Activated CD4-positive, alpha-beta T cell treated with anti-CD3 and anti-CD28 coated beads for 24 hours (primary cell): ENCODE measurements at places on chromosomes 12 and 14.
A peak's percentile ranks its signal among the peaks of the same experiment; 100 is the strongest.

DNA sequence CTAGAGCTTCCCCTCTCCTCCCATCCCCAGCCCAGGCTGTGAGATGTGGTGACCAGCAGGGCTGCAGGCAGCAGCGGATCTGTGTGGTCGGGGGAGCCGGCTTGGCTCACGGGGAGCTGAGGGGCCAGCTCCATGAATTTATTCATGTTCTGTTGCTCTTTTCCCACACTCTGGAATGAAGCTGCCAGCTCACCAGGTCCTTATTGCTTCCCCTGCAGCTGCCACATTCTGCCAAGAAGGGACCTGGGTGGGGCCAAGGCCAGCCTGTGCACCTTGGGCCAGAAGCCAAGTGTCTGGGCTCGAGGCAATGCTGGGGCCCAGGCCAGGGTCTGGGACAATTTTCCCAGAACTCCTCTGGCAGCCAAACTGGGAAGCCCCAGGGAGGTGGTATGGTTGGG, 2.5 kb upstream of the C1QL4 start:
- no peak for DNase-seq

DNA sequence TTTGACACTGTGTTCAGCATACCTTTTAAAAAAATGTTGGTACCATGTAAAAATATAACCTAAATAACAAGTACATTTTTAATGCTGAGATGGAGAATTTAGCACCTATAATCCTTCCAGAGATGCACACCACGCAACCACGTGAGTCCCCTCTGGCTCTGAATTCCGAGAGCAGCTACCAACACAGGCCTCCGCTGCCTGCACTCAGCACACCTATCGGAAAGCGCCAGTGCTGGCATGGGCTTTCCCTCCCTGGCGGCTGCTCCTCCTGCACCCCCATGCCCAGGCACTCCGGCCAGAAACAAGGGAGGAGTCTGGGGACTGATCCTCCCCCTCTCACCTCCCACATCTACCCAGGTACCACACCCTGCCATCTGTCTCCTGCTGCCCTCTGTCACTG, 47.0 kb downstream of the ITPK1 start:
- DNase-seq = no peak

GRCh38 chr12:48247181-48247966, 44.3 kb upstream of the OR10AD1 start:
- DNase-seq = no peak

DNA sequence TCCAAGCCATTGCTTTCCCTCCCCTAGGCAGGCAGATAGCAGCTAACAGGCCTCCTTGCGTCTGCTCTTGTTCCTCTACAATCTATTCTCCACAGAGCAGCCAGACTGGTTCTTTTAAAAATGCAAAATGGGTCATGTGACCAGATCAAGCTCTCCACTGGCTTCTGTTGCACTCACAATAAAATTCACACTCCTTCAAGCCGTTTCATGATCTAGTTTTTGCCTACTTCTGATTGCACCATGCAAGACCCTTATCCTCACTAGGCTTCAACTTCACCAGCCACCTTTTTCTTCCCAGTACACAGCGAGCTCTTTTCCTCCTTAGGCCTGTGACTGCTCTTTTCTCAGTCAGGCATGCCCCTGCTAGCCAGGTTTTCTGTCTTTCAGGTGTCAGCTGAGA, 6.1 kb upstream of the KRAS start:
- DNase-seq = no peak

- DNase-seq = no peak
Measured at GRCh38 chr12:114404926-114405518, 922 bp downstream of the TBX5 start.

DNA sequence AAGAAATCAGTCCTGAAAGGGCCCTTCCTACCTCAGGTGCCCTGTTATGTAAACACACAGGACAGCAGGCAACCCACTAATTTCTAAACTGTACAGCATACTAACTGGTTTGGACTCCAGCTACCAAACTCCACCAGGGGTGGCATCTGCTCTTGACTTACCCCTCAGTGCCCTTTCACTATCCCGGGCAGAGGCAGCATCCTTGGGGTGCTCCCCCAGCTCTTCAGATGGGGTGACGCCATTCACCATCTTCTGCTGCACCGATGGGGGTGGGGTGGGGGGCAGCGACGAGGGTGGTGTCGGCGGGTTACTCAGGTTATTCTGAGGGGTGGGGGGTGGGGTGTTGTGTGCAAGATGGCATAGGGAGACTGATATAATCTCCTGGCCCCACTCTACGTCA, 11.5 kb upstream of the PRKAG1 start:
- no peak for DNase-seq

DNA sequence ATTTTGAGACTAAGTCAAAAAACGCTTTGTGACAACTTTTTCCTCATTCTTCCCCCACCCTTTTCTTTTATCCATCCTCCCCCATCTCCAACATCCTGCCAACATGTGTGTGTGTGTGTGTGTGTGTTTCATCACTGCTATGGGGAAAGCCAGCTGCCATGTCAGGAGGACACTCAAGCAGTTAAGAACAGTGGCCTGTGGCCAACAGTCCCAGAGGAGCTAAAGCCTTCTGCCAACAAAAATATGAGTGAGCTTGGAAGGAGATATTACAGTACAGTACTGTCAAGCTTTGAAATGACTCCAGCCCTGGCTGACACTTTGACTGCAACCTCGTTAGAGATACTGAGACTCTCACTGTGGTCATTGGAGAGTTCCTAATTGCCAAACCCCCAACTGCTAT, 5.0 kb upstream of the CSRP2 start:
- DNase-seq = no peak

GRCh38 chr14:67239582-67239981, 1.7 kb upstream of the PALS1 start:
- no peak for DNase-seq

- no peak for DNase-seq
Measured at GRCh38 chr12:76031081-76031413, 529 bp downstream of the PHLDA1 start.

DNA sequence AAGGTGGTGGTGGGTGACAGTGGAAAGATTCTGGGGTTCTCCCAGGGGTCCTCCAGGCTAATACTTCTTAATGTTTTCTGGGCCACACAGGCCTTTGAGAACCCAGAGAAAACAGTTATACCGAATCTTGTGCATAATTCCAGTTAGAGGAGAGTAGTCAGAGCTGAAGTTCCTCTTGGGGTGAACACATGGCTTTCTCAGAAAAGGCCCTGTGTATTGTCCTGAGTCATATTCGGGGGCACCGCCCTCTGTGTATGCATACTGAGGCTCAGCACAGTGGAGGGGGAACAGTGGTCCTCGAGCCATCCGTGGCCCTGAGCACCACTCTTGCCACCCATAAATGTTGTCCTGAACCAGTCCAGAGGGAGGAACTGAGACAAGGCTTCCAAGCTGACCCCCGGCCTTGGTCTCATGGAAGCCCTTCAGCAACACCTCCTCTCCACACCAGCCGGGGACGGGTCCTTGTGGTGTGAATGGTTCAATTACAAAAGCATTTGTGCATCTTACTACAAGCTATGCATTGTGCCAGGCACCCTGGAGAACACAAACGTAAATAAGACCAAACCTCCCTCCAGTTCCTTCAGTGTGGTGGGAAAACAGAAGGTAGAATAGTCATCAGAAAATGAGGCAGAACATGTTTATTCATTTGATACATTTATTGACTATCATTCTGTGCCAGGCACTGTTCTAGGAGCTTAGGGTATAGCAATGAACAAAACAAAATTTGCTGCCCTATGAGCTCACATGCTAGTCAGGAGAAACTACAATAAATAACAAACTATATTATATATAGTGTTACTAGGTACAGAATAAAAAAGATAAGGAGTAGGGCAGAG, 9.9 kb downstream of the DHRS2 start:
- no peak for DNase-seq

DNA sequence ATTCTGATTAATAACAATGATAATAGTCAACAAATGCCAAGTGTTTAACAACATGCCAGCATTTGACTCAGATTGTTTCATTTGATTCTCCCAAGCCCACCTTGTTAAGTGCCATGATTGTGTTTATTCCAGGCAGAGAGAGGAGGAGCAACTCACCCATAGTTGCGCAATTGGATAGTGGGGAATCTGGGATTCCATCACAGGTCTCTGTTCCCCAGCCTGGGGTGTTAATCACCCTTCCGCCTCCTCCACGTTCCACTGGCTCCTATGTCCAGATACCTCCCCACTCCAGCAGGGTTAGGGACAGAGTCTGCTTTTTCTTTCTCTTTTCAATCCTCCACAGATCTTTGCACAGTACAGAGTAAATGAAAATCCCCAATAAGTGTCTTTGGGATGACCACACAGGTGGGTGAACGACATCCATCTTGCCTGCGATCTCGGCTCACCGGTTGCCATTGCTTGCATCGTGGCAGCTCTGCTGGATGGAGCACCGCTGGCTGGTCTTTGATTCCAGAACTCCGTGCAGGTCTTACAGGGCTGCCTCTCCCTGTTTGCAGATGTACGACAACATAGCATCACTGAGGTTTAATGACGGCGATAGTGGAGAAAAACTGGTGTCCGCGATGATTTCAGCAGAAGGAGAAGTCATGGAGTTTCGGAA, 78.8 kb downstream of the DNAH10 start:
- no peak for DNase-seq

- DNase-seq = no peak
Measured at GRCh38 chr14:46686652-46687051, 35.1 kb upstream of the RPL10L start.

GRCh38 chr14:101731187-101732080, 30.1 kb upstream of the PPP2R5C start:
- peak; percentile 82 for DNase-seq

GRCh38 chr14:68871392-68871791, 78.5 kb upstream of the ZFP36L1 start:
- no peak for DNase-seq
